BJ (cell line): ENCODE measurements at places on chromosomes 7 and 10.
A peak's percentile ranks its signal among the peaks of the same experiment; 100 is the strongest.

DNA sequence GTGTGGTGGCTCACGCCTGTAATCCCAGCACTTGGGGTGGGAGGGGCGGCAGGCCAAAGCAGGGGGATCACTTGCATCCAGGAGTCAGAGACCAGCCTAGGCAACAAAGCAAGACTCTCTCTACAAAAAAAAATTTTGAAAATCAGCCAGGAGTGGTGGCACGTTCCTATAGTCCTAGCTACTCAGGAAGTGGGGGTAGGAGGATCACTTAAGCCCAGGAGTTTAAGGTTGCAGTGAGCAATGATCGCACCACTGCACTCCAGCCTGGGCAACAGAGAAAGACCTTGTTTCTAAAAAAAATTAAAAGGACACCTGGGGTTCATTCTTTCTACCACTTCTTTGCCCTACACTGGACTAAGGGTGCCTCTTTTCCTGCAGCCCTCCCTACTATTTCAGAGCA lies 15.1 kb downstream of the WAPL start:
- DNase-seq, result no peak

DNA sequence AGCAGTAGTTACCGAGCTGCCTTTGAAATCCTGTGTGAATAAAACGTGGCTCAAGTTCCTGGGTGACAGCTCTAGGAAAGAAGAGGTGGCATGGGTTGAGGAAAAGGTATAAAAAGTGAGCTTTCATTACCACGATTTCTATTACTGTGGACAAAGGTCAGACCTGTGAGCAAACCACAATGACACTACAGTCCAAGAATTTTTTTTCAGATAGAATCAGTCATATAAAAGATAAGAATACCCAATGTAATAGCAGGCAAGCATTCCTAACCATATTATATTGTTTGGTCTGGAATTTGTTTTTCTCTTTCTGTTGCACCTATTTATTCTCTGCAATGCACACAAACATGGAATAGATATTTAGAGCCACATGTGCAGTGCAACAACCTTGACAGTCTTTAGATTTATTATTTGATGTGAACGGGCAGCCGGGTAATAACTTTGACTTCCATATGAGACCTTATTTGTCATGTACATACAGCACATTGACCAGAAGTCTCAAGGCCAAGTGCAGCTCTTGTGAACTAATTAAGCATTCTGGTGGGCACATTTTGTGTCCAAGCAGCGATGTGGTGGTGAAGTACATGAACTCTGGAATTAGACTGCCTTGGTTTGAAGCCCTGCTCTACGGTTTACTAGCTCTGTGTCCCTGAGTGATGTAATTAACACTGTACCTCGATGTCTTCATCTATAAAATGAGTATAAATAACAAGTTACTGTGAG lies 156.8 kb downstream of the NRCAM start:
- DNase-seq, result peak; percentile 2

DNA sequence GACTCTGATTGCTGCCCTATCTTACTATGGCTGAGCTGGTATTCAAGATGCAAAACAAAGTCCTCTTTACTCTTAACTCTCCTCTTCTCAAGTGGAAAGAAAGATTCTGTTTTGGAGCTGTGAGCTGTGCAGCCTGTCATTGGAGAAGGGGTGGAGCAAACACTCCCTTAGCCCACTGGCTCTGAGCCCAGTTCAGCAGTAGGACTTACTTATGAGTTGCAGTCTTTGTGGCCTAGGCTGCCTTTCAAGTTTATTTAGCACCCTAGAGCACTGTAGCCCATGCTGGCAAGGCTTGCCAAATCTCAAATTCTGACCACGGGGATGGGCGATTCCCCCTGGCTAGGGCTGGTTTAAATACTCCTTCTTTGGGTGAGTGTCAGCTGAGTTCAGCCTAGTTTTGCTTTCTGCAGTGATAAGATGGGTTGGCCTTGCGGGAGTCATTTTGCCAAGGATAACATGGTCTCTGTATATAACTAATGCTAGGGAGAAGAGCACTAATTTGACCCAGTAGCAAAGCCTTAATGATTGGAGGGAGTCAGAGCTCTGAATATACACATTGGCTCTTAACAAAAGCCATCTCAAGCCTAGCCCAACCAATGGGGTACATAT lies 110.2 kb downstream of the MYO3A start:
- DNase-seq, result no peak

- no peak for DNase-seq
Observed at GRCh38 chr10:44044549-44044948, 340.3 kb downstream of the CXCL12 start.

GRCh38 chr7:130935564-130936157 lies 201.7 kb upstream of the KLF14 start:
- DNase-seq, result no peak

DNA sequence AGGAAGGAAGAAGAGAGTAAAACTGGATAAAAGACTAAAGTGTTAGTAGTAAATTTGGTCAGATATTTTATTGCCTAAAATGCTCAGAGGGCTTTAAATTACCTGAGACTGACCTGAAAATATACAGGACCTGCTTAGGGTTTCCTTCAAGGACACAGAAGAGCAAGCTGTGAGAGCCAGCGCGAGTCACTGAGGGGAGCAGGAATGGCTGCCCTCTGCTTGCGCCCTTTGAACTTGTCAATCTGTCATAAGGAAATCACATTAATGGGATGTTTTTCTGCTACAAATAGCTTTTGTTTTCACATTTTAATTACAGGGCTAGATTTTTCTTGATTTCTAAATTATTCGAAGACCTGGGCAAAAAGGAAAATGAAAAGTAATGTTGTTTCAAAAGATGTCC lies 26.9 kb downstream of the DNAJB9 start:
- no peak for DNase-seq

DNA sequence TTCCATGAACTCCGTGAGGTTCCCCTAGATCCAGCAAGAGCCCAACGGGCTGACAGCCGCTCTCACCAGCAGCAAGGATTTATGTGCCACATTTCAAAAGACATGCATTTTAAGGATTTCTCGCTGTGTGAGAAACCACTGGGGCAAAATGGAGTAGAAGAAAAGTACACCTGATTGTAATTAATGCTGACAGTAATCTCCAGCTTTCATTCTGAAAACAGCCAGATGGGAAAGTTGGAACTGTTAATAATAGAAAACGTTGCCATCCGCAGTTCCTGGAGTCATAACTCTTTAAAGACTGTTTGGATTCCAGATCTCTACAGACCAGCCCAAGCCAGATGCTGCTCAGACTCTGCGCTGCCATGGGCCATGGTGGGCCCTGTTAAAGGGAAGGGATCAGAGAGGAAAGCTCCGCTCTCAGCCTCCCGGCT lies 216.9 kb upstream of the GLI3 start:
- peak; percentile 27 for DNase-seq

DNA sequence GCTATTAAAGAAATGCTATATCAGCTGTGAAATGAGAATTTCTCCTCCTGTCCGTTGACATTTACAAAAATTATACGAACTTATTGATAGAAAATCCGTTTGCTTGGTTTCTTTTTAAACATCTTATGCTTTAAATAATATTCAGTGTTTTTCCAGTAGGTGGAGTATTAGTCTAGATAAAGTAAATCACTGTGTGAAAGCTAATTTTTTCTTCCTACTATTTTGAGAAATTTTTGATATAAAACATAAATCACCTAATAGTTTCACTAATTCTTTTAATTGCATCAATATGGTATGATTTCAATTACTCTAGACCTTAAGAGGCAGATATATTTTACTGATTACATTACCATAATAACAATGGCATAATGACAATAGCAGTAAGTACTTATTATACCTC lies 335.2 kb upstream of the C7orf33 start:
- DNase-seq, result no peak

GRCh38 chr10:131019696-131020095 lies 291.8 kb downstream of the TCERG1L start:
- DNase-seq, result no peak

DNA sequence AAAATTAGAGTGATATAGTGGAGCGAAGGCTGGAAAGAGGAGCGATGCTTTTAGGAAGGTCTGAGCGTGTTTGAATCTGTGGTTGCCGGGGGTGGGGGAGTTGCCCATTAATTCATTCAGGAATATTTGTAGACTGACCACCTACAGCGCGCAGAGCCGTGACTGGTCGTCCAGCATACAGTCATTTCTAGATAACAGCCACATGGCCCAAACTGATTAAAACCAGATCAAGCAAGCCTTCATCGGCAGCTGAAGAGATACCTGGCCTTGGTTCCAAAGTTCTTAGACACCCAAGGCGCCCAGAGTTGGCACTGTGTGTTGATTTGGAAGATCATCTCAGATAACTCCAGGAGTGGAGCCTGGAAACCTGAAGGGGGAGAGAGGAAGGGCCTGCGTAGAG lies 1.7 kb downstream of the PROSER2 start:
- DNase-seq, result no peak

GRCh38 chr7:91632234-91632940 lies 248.1 kb downstream of the MTERF1 start:
- no peak for DNase-seq

- no peak for DNase-seq
Observed at GRCh38 chr10:117591043-117591442, 48.5 kb downstream of the EMX2 start.

- DNase-seq, result no peak
Observed at GRCh38 chr10:132493756-132494290, 43.8 kb upstream of the INPP5A start.

GRCh38 chr7:2484868-2485267 lies 8.7 kb upstream of the GRIFIN start:
- DNase-seq, result no peak

DNA sequence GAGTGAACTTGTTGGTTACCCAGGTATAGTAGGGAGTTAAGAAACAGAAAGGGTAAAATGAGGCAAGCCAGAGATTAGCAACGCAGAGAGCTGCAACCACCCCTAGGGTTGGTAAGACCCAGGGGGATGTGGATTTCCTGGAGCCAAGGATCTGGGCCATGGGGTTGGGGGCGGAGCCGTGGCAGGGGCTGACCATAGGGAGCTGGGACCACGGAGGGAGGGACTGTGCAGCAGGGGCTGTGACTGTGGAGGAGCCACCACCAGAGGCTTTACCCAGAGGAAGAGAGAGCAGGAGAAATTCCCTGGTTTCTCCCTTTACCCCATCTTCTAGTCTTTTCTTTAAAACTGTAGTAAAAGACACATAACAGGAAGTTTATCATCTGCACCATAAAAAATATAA lies 58.6 kb upstream of the BAIAP2L1 start:
- DNase-seq, result no peak

DNA sequence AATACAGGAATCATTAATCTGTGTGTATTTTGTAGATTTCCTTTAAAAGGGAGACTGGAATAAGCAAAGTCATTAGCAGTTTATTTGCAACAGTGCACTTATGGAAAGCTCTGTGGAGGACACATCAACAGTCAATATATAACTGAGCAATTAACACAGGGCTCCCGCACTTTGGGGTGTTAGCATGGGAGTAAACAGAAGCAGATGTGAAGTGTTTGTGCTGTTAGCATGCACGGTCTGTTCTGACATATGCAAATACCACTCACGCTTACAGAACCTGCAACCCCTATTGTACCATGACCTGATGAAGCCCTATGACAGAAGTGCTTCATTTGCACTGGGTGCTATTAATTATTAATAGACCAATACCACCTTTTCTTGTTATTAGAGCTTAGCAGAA lies 118.9 kb downstream of the PPP1R3A start:
- DNase-seq, result no peak

DNA sequence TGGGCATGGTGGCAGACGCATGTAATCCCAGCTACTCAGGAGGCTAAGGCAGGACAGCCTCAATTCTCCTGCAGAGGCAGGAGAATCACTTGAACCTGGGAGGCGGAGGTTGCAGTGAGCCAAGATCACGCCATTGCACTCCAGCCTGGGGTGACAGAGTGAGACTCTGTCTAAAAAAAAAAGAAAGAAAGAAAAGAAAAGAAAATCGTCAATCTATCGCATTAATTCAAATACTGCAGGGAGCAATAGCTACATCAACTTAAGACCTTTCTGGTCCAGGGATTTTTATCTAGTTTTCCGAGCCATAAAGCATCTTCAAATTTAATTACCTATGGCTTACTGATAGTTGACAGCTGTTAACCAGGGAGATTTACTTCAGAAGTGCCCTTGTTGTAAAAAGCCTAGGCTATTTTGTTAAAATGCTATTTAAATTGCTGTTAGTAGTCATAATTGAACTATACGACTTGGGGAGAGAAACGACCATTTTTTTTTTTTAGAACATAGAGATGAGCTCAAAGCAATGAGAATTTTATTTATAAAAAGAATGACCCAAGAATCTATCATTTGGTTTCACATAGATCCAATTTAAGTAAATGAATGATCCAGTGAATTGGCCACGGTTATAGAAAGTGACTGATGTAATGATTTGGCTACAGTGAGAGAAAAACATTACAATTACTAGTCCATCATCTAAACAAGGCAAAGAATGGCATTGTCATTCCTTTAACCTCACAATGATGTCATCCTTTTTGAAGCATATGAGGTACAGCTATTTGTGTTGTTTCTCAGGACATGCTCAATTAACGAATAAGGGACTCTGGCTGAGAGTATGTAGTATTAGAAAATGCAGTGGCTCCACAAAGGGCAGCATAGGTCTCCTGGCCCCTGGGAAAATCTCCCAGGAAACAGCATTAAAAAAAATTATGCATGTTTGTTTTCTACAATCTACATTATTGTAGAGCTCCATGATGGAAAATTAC lies 85.3 kb downstream of the SEMA3C start:
- DNase-seq, result no peak

- DNase-seq, result no peak
Observed at GRCh38 chr10:533186-533585, 156.3 kb downstream of the DIP2C start.

GRCh38 chr10:60980997-60981396 lies 37.0 kb upstream of the RHOBTB1 start:
- DNase-seq, result no peak

DNA sequence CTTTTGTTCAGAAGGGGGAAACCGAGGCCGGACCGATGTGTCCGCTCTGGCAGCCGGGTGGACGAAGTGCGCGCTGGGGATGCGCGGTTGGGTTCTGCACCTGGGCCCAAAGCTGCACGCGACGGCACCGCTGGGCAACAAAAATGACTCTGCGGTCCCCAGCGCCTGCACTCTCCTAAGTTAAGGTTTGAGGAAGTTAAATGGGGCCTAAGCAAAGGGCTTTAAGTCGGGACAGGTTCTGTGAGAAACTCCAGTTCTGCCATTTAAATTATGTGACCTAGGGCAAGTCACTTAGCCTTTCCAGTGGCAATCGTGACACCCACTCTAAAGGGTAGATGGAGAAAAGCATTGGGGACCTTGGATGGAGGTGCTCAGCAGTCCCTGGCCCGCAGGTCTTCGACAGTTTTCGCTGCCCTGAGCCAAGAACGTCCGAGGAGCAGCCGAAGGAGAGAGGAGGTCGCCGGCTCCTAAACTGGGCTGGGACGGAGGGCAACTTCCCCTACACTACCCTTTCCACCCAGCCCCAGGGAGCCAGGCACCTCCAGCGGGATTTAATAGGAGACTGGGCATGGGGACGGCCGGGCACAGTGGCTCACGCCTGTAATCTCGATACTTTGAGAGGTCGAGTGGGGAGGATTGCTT lies 534 bp upstream of the ACBD5 start:
- DNase-seq, result no peak

GRCh38 chr10:50554376-50554994 lies 69.3 kb downstream of the SGMS1 start:
- no peak for DNase-seq

GRCh38 chr7:95316588-95316987 lies 7.7 kb downstream of the PON1 start:
- no peak for DNase-seq
